Fibroblast of villous mesenchyme (primary cell): ENCODE measurements at places on chromosomes 7 and 10. TPM values are rescaled to one million over a fixed set of nuclear protein-coding genes. Genes with fewer than 3 reads are reported as not detected.

GRCh38 chr7:70457883-70458680 lies 673.9 kb upstream of the GALNT17 start:
- no peak for DNase-seq

DNA sequence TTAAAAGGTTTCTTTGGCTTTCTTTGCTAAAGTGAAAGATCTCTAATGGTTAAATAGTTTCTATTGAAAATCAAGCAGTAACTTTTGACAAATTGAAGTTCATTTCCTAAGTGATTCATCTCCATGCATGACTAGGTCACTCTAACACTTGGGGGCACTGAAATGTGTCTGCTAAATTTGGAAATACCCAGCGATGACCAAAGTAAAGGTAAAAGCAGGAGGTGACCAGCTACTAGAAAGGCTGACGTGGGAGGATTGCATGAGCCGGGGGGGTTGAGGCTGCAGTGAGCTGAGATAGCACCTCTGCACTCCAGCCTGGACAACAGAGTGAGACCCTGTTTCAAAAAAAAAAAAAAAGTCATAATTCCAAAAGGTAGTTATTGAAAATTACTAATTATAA lies 111.8 kb upstream of the GPR141 start:
- no peak for DNase-seq

DNA sequence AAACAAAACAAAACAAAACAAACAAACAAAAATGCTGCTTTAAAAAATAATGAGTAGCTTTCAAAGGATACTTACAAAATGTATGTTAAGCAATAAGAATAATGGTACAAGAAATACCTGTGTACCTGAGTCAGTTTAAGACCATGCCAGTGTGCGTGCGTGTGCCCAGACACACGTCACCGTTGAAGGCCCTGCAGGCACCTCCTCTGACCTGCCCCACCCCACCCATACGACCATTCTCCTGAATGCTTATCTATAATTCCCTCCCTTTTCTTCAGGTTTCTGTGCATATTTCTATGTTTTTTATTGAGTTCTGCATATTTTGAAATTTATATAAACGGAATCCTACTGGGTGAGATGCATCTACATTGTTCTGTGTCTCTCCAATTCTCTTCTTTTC lies 374.2 kb upstream of the KLF6 start:
- no peak for DNase-seq

GRCh38 chr7:149854611-149855360 lies 16.6 kb downstream of the ZNF862 start:
- peak; percentile 44 for DNase-seq

DNA sequence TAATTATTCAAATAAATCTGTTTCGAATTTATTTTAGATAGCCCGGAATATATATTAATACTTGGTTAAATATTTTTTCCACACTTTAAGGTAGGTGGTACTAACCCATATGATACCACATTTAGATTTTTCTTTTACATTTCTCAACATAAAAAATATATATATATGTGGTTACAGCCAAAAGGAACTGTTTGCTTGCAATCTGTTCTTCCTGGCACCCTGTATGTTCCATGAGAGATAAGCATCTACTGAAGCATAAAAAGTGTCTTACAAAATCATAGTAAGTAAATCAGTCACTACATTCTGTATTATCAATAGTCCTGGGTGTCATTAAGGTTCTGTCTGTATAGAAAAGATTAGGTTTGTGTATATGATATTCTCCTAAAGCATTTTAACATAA lies 726.8 kb downstream of the GRM8 start:
- DNase-seq, result no peak

LIPK gene
- not detected in 2 replicates for total RNA-seq

- DNase-seq, result no peak
Observed at GRCh38 chr7:47477191-47478016, 104.5 kb downstream of the TNS3 start.

DNA sequence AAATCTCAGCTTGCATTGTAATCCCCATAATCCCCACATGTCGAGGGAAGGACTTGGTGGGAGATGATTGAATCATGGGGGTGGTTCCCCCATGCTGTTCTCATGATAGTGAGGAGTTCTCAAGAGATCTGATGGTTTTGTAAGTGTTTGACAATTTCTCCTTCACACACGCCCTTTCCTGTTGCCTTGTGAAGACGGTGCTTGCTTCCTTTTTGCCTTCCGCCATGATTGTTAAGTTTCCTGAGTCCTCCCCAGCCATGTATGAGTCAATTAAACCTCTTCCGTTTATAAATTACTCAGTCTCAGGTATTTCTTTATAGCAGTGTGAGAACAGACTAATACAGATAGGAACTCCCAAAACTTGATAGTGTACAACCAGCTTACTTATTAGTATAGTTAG lies 98.6 kb downstream of the CREM start:
- no peak for DNase-seq

DNA sequence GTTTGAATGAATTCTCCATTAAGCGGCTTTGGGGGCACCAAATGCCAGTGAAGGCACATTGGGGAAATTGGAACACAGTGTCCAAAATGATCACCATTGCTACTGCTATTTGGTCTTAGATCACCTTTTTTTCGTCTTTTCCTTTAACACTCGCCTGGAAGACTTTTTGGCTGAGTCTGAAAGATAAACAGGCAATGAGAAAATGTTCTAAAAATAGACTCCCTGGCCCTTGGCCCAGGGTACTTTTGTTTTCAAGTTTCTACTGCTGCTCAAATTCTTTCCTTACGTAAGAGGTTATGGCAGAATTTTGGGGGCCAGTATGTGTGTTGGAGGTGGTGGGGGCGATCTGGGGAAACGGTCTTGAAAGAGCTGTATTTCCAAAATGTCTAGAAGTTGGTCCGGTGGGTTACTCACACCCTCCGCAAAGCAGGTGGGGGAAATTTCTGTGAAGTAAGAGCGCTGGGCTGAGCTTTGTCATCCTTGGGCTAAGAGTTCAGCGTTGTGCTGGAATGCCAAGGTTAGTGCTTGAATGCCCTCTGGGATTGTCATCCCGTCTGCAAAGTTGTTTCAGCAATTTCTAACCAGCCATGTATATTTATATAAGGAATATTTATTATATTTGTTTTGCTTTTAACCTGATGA lies 1.3 kb upstream of the ITPRIP start:
- DNase-seq, result peak; percentile 85

DNA sequence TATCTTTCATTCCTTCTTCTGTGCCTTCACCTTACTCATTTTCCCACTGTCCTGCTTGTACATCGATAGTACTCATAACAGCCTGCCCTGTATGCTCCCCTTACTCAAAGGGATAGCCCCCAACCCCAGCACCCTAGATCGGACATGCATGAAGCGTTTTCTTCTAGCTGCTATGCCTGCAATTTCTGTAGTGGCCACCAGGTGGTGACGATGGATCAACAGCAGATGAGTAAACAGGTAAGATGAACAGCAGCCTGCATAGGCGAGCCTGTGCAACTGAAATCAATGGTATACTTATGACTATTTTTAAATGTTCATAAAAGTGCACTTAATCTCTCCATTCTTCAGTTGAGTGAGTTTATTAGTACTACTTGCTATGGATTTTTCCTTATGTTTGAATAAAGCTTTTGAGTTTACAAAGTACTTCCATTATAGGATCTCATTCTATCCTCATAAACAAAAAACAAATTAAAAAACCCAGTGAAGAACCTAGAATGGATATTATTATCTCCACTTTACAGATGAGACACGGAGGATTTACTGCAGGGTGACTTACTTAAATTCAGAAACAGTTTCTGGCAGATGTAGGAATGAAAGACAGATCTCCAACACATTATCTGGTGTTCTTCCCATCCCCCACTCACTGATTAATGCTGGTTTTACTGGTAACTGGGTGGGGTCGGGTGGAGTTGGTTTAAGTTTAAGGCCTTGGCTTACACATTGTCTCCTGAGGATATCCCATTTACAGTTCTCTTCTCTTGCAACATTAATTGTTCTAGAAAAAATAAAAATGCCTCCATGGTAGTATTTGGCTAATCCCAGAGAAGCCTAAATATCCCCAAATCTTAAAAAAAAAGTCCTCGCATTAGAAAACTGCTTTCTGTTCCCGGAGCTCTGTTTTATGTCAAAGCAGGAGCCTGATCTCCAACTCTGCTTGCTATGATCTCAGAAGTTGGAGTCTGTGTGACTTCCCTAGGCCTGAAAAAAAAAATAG lies 222.1 kb downstream of the GLI3 start:
- peak; percentile 56 for DNase-seq

GRCh38 chr10:81920213-81920829 lies 45.3 kb downstream of the NRG3 start:
- DNase-seq, result no peak

DNA sequence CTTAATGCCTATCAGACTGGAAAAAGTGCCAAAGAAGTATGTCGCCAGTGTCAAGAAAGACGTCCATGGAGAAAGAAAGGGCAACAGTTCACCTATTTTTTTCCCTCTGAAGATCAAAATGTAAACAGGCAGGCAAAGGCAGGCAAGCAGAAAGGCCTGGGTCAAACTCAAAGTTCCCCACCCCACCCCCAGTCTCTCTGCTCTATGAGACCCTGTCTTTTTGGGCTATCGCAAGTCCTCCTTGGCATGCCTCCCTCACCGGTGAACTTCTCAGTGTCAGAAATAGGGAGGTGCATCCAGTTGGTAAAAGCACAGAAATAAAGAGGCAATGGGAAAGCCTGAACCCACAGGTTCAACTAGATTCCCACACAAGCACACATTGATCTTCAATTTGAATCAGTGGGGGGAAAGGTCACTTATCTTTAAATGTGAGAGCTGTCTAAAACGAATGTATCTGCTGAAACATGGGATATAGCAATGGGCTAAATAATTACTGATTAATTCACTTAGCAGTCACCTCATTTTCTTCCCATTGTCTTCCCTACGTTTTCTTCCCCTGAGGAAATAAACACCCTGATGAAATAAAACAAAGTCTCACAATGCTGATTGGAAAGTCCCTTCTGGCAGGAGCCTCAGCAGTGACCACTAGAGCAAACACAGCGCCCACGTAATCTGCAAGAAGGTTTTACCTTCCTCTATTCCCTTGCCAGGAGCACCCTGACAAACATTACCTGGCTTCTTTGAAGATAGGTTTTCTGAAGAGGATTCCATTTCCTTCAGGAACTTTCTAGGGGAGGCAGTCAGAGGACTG lies 31.1 kb downstream of the JAZF1 start:
- DNase-seq, result no peak

DNA sequence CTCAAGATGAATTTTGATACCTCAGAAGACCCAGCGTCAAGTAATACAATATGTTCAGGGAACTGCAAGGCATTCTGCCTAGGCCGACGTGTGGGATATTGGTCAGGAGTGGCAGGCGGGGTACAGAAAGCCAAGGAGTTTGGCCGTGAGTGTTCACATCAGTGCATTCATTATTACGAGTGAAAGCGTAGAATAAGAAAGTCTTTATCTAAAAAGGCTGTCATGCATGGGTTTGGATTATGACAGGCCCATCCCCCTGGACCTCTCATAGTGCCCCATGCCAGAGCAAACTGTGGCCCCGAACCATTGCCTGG lies 7.5 kb downstream of the AIMP2 start:
- DNase-seq, result no peak

DNA sequence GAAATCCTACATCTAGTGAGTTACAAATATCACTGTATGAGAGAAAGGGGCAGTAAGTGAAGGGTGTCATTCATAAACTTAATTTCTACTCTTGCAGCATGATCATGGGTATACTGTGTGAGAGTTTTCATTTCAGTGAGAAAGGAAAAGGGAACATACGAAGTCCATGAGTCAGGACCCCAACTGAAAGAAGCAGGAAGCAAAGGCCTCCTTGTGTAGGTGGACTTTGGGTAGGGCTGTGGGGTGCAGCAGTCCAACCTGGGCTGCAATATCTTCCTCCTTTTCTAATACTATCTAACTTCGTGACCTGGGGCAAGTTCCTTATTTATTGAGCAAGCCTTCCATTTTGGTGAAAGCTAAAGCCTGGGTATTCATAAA lies 248.2 kb upstream of the TCF7L2 start:
- DNase-seq, result no peak

CYP2C18 gene
- total RNA-seq, result not detected in 2 replicates

DNA sequence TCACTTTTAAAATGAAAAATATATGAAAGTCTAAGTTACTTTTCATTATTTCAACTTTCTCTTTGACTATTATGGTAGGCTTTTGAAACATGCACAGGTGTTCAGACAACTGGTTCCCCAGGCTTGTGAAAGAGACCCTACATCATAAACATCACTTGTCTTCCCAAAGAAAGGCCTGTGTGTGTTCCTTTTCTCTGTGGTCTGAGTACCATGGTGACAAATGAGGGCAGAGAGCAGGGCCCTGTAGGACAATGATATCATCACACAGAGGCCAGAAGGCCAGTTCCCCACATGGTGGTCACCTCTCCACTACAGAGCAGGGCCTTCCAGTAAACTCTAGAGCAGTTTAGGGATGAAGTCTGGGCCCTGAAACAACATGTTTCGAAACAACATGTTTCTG lies 288.8 kb downstream of the USP6NL start:
- DNase-seq, result no peak

ITGB8 gene
- 6.4 and 13.0 TPM in 2 replicates for total RNA-seq

- DNase-seq, result no peak
Observed at GRCh38 chr10:50232261-50232639, 19.1 kb downstream of the ASAH2 start.

CUBN gene
- 0.64 and 0.86 TPM in 2 replicates for total RNA-seq

C10orf67 gene
- under 0.01 TPM in 2 replicates for total RNA-seq

DNA sequence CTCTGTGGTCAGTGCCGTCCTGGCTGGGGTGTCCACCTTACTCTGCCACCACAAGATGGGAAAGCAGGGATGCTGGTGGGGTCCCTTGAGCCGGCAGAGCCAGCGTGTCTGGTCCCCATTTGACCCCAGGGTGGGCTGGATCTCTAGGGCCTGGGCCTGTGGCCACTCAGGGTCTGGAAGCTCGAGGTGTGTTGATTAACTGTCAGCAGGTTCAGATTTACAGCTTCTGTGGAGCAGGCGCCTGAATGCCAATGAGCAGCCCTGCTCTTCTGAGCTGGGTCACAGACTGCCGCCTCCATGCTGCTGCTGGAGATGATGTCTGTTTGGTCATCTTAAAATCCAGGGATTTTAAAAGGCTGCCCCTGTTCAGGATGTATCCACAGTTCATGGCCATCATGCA lies 11.3 kb upstream of the DPYSL4 start:
- DNase-seq, result no peak

ZEB1 gene
- 73.4 and 89.8 TPM in 2 replicates for total RNA-seq

DNA sequence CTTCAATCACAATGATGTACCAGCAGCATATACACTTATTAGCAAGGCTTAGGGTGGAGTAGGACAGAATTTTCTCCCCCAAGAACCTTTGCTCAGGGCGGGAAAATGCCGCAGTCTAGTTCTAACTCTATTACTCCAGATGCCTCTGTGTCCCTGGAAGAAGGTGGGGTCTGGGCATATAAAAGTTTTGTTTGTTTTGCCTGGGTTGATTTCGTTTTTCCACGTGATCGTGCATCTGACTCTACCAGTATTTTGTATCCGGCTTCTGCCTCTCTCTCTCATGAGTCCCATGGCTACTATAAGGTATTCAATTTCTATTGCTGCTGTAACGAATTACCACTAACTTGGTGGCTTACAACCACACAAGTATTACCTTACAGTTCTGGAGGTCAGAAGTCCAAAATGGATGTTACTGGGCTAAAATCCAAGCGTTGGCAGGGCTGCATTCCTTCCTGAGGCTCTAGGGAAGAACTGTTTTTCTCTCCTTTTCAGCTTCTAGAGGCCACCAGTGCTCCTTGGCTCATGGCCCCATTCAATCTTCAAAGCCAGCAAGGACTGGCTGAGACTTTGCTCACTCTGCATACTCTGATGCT lies 181.2 kb upstream of the PRSS58 start:
- no peak for DNase-seq
